Stimulated activated CD8-positive, alpha-beta memory T cell treated with anti-CD3 and anti-CD28 coated beads, Interleukin-12 subunit alpha, Interleukin-12 subunit beta, amount 100 ng/mL, for 1 hour (primary cell): ENCODE measurements at places on chromosomes 2 and 18.

- no peak for DNase-seq
Observed at GRCh38 chr18:79493211-79493800, 97.6 kb downstream of the NFATC1 start.

DNA sequence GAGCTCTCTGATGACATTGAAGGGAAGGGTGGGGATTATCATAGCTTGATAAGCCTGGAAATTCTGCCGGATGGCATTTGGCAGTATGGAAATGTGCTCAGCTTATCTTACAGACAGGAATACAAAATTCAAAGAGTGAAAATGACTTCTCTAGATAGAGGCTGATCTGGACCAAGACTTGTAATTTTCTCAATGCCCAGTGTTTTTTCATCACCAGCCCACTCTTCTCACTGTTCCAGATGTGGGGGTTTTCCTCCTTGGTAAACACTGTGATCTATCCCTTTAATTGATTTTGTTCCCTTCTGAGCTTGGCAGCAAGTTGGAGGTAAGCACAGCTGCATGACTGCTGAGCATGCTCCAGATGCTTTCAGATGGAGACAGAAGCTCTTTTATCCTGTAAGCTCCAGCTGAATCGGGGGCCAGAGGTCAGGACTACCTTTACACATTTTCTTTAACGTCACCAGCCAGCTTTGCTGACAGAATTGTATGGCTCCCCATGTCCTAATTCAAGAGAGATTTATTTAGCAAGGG, 287.4 kb upstream of the TCF4 start:
- DNase-seq, result no peak

- DNase-seq, result no peak
Observed at GRCh38 chr18:32048507-32049091, 30.0 kb downstream of the RNF125 start.

- DNase-seq, result no peak
Observed at GRCh38 chr2:241612156-241613016, 24.6 kb downstream of the THAP4 start.

GRCh38 chr18:78245451-78245850, 734.2 kb upstream of the SALL3 start:
- no peak for DNase-seq

DNA sequence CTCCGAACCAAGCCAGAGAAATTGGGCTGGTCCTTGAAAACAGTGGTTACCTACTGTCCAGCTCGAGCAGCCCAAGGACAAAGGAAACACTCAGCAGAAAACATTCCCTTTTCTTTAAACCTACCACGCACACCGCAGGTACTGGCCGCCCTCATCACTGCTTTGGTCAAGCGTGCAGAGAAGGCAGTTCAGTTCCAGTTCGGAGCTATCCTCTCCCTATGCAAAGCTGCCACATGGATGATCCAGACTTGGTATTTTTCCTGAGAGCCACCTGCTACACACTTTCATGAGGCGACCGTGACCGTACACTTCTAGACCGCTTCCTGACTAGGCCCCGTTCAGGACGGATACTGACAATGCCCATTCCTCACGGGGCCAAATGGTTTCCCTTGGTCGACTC, 4.3 kb upstream of the POLR2D start:
- DNase-seq, result no peak

GRCh38 chr2:23289671-23290070, 95.3 kb upstream of the KLHL29 start:
- no peak for DNase-seq

GRCh38 chr2:98507461-98507860, 62.8 kb downstream of the INPP4A start:
- DNase-seq, result no peak

- no peak for DNase-seq
Observed at GRCh38 chr2:207546822-207547221, 17.1 kb downstream of the CREB1 start.

DNA sequence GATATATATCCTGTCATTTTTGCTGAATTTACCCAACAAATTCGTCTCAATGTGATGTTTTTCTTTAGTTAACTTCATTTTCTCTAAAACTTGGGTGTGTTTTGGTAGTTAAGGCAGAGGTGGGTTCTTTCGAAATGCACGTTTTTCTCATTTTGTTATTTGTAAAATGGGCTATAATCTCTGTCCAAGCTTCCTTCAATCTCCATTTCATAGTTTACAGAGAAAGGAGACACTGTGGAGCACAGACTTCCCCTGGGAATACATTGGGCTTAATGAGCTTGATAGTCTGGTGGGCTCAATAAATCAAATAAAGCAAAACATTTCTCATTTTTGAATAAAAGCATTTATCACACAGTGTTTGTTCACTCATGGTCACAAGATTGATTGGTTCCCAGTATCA, 145.1 kb downstream of the AGPS start:
- no peak for DNase-seq

GRCh38 chr18:32598144-32598543, 127.5 kb upstream of the GAREM1 start:
- no peak for DNase-seq

GRCh38 chr18:53937037-53937436, 287.4 kb downstream of the MBD2 start:
- no peak for DNase-seq

DNA sequence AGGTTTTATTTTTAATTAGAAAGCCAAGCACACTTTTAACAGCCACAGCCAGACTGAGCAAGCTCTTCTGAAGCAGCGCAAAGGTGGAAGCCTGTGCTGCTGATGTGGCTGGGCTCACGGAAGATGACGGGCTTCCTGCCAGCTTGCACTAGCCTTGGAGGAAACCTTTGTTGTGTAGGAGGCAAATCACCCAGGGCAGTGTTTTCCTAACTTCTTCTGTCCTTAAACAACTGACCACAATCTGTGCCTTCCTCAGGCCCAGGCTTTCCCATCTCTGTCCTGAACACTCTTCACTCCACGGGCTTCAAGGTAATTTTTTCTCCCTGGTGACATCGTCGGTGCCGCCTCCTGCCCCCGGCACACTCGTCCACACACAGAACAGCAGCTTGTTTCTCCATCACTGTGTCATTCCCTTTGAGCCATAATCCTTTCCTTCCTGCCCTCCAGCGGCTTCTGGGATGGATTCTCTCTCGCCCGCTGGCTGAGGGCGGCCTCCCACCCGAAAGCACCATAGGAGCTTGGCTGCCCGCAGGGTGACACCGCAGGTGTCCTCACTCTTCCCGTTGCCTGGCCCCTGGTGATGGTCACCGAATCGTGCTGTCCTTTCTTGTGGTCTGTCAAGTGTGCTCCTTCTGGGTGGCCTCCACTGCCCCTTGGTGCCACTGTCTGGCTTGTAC, 31.1 kb upstream of the INHBB start:
- DNase-seq, result no peak

DNA sequence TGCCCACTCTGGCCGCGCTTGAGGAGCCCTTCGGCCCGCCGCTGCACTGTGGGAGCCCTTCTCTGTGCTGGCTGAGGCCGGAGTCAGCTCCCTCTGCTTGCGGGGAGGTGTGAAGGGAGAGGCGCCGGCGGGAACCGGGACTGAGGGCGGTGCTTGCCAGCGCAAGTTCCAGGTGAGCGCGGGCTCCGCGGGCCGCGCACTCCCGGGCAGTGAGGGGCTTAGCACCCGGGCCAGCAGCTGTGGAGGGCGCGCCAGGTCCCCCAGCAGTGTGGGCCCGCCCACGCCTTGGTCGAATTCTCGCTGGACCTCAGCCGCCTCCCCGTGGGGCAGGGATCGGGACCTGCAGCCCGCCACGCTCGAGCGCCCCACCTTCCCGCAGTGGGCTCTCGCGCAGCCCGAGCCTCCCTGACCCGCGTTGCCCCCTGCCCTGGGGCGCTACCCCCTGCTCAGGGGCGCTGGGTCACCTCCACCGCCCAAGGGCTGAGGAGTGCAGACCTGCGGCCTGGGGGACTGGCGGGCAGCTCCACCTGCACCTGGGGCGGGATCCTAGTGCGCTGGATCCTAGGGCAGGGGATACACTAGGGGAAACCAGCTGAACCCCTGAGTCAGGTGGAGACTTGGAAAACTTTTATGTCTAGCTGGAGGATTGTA, 97.3 kb downstream of the CD8B2 start:
- no peak for DNase-seq

DNA sequence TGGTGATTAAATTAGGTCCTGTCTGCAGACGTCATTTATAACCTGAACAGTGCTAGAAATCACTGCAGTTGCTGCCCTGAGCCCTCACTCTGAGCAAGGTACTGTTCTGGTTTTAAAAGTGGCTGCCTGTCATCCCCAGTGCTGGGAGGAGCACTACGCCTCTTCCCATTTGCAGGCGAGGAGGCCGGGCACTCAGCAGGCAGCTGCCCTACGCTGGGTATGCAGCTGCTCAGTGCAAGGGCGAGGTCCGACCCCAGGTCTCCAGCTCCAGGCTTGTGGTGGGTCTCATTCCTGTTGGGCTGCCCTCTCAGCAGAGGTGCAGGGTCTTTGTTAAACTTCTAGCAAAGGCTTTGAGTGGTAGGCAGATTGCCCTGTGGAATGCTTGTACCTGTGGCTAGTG, 15.7 kb downstream of the CNDP2 start:
- DNase-seq, result no peak
